ENCODE measurements at places on chromosomes 13 and 19.

- DNase-seq: no peak
Observed at GRCh38 chr13:62246581-62246980, 830.9 kb upstream of the PCDH20 start.

DNA sequence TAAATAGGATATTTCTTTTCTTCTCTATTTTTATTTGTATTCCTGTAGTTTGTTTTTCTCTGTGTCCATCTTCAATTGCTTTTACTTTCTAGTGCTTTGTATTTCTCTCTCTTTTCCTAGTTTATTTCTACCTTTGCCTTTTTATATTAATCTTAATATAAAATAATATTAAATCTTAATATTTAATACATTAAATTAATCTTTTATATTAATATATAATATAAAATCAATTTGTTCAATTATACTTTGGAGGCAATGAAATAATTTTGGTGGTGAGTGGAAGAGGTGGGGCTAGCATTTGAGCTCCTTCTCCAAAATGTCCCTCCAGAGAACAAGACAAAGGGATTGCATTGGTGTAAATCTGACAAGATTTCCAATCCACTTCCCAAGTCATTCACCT is 6.3 kb upstream of the CPB2 start:
- no peak for DNase-seq

DNA sequence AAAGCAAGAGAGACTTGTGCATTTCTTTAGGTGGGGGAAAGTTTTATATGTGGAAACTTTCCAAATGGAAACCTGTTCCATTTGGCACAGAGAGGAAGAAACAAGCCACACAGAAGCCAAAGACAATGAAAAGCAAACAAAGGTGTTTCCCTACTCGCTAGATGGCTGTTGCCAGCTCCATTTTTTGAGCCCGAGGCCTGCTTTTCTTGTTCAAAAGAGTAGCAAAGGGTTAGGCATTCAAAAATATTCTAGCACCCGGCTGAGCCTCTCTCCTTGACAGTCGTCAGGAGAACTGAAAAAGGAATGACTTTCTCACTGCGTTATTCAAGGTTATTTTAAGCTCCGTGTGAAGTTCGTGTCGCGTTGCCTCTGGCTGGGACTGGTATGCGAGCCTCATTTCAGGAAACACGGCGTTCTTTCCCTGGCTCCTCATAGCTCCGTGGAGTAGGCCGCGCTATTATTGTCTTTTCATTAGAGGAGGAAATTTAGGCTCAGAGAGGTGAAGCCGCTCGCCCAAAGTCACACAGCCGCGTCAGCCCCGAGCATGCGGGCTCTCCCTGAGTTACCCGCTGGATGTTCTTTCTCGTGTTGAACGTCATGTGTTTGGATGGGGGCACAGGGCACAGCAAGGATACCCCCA is 7.6 kb downstream of the TRPM4 start:
- DNase-seq: no peak

- DNase-seq: no peak
Observed at GRCh38 chr13:110528911-110529310, 32.6 kb downstream of the RAB20 start.

DNA sequence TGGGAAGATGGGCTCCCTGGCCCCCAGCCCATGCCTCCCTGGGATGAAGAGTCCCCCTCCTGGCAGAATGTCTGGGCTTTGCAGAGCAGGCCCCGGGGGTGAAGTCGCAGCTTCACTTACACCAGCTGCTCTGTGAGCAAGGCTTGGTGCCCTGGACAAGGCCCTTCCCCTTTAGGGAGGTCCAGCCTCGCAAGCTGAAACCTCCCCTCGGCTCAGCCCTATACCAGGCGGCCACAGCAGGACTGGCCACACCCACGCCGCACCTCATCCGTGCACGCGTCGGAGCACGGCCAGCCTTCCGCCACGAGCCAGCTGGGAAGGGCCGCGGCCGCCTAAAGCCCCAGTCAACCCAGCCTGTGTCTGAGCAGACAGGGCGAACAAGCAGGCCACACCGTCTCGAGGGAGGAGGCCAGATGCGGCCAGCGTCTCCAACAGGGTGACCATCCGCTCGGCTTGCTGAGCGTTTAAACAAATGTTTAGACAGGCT is 83.2 kb upstream of the MCF2L start:
- DNase-seq: no peak

DNA sequence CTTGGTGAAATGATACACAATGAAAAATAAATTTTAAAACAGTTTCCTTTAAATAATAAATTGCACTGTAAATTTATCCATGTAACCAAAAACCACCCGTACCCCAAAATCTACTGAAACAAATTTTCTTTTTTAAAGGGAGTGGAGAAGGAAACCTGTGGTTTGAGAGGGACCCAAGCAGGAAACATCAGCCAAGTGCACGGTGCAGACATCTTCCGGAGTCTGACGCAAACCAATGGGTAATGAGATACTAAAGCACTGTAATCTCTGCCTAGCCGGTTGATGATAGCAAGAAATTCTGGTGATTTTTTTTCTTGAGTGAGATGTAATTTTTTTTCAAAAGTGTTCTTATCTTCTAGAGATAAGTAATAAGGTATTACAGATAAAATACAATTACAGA is 115.4 kb downstream of the ABCC4 start:
- no peak for DNase-seq

DNA sequence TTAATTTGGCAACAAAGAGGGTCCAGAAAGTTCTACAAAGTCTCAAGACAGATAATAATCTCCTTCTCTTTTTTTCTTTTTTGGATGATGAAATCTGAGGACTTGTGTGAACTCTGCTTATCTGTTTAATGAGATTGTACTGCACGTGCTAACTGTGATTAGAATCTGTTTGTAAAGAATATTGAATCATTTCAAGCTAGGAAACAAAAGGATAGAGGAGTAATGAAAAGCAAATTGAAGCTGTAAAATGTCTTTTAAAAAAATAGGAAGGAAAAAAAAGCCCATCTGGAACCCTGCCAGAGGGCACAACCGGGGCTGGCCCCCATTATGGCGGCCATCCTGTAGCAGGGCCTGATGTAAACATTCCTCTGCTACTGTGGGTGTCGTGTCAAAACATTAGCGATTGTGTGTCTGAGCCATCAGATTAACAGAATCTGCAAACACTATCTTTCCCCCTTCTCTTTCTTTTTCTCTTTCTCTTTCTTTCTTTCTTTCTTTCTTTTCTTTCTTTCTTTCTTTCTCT is 83.0 kb downstream of the FLT1 start:
- no peak for DNase-seq

GRCh38 chr13:27929868-27930267 is 10.1 kb downstream of the PDX1 start:
- DNase-seq: no peak

DNA sequence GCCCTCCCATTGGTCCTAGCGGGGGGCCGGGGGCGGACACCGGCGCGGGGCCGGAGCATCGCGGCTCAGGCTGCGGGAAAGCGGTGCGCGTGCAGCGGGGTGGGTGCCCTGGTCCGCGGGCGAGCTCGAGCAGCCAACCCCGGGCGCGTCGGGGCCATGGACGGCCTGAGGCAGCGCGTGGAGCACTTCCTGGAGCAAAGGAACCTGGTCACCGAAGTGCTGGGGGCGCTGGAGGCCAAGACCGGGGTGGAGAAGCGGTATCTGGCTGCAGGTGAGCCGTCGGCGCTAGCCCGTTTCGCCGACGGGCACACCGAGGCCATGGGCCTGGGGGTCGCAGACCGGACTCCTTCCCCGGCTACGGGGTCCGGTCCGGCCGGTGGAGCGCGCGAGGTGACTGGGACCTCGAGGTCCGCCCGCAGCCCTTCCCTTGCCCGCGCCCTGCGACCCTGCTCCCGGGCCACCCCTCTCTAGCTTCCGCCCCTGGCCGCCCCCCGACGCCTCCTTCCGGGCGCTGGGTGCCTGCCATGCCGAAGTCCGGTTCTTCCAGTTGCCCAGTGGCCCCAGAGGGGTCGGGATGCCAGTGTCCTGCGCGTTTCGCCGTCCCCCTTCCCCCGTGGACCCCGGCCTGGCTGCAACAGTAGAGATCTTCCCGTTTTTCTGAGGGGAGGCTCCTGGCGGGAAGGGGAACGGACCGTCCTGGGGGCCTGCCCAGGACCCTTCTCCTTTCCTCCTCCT is at the start of gene REEP6:
TSS of gene REEP6 (plus strand) at position 68 of the 735 bp plus-strand sequence. CDS start at position 157, 89 bp downstream.
- no peak for DNase-seq

GRCh38 chr19:52993342-52994178 is 20.2 kb upstream of the ERVV-1 start:
- DNase-seq: peak; percentile 53

DNA sequence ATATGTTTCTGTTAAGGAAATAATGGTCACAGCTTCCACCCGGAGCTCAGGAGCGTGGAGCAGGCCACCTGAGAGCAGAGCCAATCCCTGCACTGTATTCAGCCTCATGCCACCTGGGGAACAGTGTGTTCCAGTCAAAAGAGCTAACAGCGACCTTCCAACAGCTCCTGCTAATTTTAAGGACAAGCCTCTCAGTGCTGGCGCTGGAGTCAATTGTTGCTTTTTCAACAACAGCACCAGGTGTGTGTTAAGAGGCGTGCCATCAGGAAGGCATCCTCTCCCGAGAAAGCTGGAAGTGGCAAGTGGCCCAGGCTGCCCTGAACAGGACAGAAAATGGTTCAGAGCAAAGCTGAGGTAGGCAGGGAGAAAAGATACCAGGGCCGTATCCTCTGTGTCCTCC is 102.0 kb downstream of the CACNA1A start:
- DNase-seq: no peak

GRCh38 chr13:47134939-47135489 is 238.2 kb upstream of the HTR2A start:
- no peak for DNase-seq

DNA sequence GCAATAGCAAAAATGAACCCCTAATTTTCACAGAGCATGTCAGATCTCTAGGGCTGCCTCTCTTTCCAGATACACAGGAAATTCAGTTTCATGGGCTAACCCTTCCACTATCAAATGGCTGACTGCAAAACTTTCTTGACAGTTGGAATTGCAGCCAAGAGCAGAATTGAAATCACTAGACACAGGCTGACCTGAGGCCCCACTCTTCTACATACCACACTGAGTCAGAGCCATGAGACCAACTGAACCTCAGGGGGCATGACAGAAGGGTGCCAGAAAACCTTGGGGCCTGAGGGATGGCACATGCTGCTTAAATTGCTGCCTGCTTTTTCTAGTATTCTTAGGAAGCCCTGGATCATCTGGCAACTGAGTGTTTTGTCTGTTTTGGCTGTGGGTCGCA is 1.7 kb upstream of the DLEU7 start:
- DNase-seq: no peak

DNA sequence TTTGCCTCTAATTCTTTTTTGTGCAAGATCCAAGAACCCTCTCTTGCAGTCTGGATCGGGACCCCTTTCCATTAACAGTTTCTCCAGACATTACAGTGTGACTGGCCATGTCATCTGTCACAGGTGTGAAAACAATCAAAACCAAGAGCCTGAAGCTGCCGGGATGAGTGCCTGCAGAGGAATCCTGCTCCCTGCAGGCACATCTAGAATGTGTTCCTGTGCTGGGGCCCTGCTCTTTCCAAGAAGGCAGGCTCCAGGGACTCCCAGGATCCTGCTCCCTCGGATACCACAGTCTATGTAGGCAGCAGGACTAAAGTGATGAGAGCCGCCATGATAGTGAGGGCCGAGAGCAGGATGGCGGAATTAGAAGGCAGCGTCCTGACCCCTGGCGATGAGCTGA is 38.8 kb downstream of the CCDC169 start:
- no peak for DNase-seq

- no peak for DNase-seq
Observed at GRCh38 chr13:111502957-111503356, 182.5 kb downstream of the TEX29 start.

- peak; percentile 78 for DNase-seq
Observed at GRCh38 chr19:10644260-10645007, 9.7 kb upstream of the ILF3 start.

GRCh38 chr19:2815923-2816322 is 3.7 kb upstream of the ZNF554 start:
- no peak for DNase-seq

DNA sequence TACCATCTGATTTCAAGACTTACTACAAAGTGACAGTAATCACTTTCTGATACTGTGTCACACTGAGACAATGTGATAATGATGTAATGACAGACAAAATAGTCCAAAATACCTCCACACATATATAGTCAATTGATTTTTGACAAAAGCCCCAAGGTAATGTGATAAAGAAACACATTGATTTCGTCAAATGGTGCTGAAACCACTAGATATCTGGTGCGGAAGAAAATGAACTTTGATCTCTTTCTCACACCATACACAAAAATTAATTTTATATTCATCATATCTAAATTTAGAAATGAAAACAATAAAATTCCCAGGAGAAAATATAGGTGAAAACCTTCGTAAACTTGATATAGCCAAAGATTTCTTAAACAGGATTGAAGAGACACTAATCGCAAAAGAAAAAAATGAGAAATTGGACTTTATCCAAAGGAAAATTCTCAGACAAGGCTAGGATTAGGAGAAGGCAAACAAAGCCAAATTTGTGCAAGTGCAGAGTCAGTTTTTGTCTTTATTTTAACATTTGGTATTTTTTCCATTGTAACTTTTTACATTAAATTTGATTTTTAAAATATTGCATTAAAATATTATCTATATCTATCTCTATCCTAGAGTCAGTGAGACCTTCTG is 739.9 kb downstream of the DIAPH3 start:
- DNase-seq: no peak

DNA sequence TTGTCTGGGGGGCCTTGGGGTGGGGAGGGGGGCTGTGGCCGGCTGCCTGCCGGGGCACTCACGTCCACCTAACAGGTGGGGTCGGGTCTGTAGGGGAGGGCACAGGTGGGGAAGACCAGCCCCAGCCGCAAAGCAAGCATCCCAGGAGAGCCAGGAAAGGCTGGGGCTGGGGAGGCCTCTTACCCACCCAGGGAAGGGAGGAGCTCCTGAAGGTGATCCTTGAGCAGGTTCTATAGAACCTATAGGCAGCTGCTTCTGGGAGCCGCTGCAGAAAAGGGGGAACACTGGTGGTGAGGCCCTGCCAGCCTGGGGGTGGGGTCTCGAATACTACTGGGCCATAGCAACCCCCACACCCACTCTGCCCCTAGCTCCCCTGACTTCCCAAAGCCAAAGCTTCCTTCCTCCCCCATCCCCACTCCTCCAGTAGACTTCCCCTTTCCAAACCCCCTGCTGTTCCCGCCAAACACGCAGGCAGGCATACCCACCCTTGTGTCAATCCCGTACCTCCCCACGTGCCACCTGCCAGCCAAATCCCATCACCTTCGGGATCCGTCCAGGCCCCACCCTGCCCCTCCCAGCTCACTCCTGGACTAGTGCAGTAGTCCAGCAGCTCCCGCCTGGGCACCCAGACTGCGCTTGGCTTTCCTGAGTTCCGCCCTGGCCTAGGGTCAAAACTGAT is 5.6 kb downstream of the KLF16 start:
- no peak for DNase-seq

GRCh38 chr13:87128491-87128890 is 542.7 kb upstream of the SLITRK5 start:
- DNase-seq: no peak

GRCh38 chr13:30191491-30192100 is 115.8 kb downstream of the KATNAL1 start:
- DNase-seq: no peak

DNA sequence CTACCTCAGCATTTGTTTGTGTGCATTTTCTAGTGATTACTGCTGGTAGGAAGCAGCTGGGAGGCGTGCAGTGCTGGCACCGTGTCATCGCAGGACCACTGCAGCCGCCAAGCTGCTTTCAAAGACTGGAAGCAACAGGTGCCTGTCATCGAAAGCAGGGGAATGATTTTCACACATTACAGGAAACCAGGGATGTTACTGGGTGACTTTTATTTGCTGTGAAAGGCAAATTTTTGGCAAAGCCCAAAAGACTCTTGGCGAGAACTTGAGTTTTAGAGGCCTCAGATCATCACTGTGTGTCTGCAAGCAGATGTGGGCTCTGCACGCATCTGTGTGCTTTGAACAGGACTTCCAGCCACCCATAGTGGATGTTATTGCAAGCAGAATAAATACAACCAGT is 176.4 kb downstream of the FLT1 start:
- no peak for DNase-seq

Measured in stimulated activated CD4-positive, alpha-beta T cell treated with anti-CD3 and anti-CD28 coated beads, Interleukin-1b, Interleukin-23, amount 100 ng/mL, for 1 hour (primary cell).